ENCODE measurements at places on chromosomes 7 and 10. TPM values are rescaled to one million over a fixed set of nuclear protein-coding genes. Genes with fewer than 3 reads are reported as not detected.

GRCh38 chr10:59960751-59961150, 54.4 kb upstream of the CCDC6 start:
- DNase-seq = no peak

DNA sequence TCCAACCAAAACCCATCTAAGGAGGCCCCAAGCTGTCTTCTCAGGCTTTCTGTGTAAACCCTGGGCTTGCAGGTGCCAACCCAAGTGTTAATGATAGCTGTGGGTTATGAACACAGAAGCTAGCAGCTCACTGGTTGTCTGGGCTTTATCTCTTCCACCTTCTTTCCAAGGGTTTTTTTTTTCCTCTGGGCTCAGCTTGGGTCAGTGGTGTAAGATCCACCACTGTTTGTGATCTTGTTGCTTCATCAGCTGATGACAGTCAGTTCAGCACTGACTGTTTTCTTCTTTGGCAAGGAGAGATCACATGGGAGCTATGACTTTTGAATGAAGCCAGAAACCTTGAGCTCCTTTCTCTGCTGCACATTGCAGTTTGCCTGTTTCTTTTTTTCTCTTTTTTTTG, 4.6 kb downstream of the GTPBP4 start:
- DNase-seq = no peak

GRCh38 chr10:15118615-15119014, 21.5 kb downstream of the RPP38 start:
- no peak for DNase-seq

The TWIST1 gene
- 5.7 TPM for total RNA-seq

GRCh38 chr7:27108390-27109127, 6.1 kb upstream of the HOXA2 start:
- peak; percentile 84 for DNase-seq

The ASIC3 gene
- 5.9 TPM for total RNA-seq

DNA sequence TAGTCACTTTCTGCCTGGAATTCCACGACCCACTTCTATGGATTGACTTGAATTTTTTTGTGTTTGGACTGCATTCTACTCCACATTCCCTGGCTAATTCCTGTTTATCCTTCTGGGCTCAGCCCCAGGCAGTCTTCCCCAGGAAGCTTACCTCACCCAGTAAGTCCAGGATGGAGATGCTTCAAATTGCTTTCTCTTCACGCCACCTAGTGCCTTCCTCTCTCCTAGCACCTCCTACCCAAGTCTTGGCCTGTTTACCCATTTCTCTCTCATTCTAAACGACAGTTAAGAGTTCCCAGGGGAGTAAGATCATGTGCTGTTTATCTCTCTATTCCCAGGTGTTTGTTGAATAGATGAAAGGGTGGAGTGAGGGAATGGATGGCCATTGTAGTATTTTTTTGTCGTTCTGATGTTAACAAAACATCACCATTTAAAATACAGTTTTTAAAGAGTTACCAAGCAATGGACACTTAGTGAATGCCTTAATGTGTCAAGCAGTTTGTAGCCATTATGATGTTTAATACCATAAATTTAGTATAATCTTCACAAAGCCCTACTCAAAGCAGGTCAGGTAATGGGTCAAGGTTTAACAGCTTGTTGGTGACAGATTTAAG, 45.5 kb upstream of the TARP start:
- DNase-seq = peak; percentile 77

DNA sequence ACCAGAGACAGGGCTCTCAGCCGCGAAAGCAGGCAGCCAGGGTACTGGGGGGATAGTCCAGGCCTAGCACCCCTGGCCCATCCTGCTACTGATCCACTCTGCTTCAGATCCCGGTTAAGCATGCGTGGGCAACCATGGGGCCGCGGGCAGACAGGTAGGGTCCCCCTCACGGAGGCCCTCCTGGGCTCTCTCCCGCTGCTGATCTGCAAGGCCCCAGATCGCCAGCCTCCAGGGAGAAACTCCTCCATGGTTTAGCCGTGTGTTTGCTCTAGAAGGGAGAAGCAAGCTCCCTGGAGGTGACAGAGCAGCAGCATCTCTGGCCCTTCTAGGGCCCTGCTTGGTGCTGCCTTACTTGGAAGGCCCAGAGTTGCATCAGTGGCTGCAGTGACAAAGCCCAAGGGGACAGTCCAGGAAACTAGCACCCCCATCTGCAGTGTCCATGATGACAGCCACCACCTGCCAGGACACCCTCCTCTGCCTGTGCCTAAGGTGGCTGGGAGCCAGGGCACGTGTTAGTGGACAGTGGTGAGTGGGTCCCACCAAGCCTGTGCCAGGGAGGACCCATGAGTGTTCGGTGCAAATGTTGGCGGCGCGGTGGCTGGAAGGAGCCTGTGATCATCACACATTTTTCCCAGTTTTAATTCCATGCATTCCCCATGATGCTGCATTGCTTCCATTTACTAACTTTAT, 29.2 kb downstream of the CALML5 start:
- no peak for DNase-seq
